ENCODE measurements at places on chromosomes 6 and 20.

- no peak for DNase-seq
These were observed 46.9 kb upstream of the SCML4 start for GRCh38 chr6:107871016-107871415.

DNA sequence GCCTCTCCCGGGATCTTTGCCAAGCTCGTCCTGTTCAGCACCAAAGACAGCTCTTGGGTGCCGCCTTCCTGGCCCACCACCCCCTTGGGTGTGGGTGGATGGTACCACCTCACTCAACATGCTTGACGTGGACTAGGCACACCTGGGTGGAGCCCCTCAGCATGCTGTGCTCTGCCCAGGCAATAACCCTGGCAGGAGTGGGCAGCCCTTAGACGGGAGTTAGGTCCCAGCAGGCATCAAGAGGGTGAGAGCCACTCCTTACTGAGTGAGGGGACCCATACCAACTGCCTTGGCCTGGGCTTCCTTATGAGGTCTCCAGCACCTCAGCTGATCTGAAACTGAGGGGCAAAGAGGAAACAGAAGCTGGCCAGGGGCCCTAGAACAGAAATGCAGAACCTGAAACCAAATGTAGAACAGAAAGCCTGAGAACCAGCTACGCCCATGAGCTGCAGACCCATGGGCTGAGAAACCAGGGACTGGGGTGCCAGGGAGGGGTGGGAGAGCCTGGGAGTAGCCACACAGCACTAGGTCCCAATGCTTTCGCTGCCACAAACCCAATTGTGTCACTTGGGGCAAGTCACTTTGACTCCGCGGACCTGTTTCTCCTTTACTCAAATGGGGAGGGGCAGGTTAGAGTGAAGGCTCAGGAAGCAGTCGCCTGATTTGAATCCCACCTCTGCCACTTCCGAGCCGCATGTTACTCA is 2.0 kb downstream of the FGD2 start:
- no peak for DNase-seq

GRCh38 chr6:119986934-119987549 is 637.5 kb upstream of the MAN1A1 start:
- no peak for DNase-seq

- peak; percentile 44 for DNase-seq
These were observed 34.8 kb downstream of the TOP1 start for GRCh38 chr20:41063442-41063841.

GRCh38 chr6:111874025-111874415 is 768 bp upstream of the FYN start:
- peak; percentile 39 for DNase-seq

DNA sequence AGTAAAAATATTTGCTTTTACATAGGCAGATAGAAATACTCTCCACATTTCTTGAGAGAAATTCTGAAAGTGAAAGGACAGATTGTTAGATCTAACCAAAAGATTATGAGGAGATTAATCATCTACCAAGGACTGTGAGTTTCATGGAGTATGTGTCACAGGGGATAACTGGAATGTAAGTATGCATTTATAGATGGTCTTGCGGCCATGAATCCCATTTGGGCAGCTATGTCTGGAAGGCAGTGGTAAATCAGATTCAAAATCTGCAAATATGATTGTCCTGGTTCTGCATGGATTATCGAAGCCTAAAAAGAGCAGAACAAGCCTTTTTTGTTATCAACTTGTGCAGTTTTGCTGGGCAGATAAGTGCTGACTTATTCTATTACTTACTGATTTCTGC is 293.8 kb downstream of the RFPL4B start:
- DNase-seq = peak; percentile 93

All from EH (cell line).